ENCODE measurements at places on chromosomes 2 and 18.

DNA sequence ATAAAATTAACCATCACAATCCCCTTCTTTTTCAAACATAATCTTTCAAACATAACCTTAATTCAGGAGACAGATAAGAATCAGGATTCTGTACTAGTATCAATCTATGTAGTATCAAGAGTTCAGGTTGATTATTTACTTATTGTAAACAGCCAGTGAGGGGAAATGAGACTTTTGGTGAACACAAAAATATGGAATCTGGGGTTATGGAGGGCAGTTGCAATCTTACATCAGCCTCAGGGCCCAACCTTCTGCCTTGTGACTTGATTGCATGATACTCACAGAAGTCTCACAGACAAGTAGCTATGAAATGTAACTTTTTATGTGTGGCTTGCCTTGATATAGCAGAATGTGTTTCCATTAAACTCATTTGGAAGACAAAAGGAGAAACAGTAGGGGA is 262.7 kb upstream of the THSD7B start:
- H3K27me3 ChIP-seq, result no peaks in the 10 kb centered on the region
- no peak overlapping the region for H3K4me3 ChIP-seq
- no peak overlapping the region for H3K27ac ChIP-seq

DNA sequence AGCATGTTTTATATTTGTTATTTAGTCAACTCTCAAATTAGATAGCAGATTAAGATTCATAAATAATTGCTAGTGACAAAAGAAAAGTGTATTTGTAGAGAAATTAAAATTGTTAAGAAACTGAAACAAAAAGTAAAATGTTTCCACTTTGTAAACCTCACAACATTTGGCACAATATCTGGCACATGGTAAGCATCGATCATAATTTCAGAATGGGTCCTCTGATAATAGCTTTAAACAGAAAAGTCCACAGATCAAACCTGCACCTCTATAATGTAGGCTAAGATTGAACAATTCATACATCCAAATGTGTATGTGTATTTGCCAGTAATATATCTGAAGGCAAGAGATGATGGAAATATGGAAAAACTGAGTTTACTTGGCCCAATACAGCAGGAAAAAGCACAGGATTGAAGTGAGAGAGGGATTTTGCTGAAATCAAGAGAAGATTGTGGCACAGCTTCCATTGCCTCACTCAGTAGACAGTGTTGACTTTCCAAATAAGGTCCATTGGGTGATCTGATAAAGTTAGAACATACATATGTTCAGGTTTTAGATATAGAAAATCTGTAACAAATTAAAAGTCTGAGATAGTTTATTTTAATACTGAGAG is 39.4 kb downstream of the COBLL1 start:
- DNase-seq, result no peak
- H3K4me3 ChIP-seq, result no peak overlapping the region
- H3K27me3 ChIP-seq, result no peaks in the 10 kb centered on the region
- no peak overlapping the region for H3K27ac ChIP-seq

DNA sequence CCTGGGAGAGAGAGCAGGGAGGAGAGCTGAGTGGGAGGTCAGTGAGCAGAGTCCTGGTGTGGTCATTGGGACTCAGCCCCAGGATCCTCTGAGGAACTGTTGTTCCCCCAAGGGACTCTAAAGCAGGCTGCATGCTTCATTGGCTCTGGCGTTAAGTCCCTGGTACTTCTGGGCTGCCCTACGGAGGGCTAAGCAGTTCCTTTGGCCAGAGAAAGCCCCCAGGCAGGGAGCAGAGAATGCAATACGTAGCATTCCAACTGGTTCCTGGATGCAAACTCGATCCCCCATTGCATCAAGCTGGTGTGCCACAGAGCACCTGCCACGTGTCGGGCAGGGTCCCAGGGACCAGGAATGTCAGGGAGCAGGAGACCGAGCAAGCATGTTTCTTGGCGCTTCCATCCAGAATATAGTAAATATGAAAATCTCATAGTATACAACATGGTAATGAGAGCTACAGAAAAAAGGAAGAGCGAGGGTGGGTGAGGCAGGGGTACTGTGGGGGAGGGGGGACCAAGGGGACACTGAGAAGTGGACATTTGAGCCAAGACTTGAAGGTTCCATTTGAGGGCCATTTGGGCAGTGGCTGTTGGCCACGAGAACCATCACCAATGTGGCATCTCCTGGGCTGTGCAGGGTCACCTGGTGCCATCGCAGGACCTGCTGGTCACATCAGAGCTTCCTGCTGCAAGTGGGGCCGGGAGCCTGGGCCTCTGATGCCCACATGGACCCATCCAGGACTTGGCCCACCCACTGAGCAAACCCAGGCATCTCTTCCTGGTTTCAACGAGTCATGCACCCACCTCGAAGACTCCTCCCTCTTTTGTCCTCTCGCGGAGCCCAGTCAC is 160.4 kb downstream of the ASB1 start:
- DNase-seq, result no peak
- no peak overlapping the region for H3K4me3 ChIP-seq
- no peaks in the 10 kb centered on the region for H3K4me1 ChIP-seq
- H3K36me3 ChIP-seq, result no peaks in the 10 kb centered on the region
- H3K27ac ChIP-seq, result no peak overlapping the region

DNA sequence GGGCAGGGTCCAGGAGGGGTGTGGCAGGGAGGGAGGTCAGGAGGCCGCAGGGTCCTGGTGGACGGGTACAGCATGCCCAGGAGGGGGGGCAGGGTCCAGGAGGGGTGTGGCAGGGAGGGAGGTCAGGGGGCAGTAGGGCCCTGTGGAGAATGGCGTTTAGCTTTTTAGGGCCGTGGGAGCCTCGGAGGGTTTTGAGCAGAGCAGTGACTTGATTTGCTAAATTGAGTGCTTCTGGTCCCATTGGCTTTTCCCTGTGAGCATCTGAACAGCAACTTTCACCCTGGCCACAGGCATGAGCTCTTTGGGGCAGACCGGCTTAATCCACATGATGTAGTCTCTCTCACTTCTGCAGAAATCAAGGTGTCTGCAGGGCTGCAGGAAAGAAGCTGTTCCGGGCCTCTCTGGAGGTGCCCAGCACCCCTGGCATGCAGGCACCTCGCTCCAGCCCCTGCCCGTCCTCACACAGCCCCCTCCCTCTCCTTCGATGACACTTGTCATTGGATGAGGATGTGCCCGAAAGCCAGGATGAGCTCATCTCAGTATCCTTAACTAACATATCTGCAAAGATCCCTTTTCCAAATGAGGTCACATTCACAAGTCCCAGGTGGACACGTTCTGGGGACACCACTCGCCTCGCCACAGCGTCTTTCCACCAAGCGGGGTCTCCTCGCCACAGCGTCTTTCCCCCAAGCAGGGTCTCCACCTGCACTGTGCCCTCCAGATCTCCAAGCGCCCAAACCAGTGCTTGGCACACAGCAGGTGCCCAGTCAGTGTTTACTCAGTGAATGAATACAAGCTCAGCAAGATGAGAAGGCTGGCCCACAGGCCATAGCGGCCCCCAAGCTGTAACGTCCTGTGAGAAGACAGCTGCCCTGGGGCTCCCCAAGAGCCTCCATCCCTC is 94.0 kb downstream of the NDUFA10 start:
- H3K4me1 ChIP-seq, result peaks cover 3% of the 10 kb centered on the region
- no peak overlapping the region for H3K27ac ChIP-seq
- no peaks in the 10 kb centered on the region for H3K27me3 ChIP-seq
- DNase-seq, result no peak
- H3K4me3 ChIP-seq, result no peak overlapping the region

DNA sequence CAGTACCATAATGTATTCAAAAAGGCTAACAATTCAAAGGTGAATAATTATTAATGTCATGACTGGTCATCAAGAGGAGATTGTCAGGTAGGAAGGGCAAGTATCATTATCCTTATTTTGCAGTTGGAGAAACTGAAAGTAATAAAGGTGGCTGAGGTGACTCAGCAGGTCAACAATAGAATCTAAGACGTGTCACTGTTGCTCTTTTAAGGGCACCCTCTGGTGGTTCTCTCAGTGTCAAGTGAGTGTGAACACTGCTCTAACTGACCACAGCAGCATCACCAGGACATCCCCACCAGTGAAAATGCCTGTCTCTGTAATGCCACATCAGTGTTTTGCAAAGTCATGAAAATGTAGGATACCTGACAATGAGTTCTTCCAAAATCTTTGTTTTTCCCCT is 69.7 kb downstream of the DCC start:
- no peaks in the 10 kb centered on the region for H3K36me3 ChIP-seq
- H3K27ac ChIP-seq, result no peak overlapping the region
- no peaks in the 10 kb centered on the region for H3K4me1 ChIP-seq

DNA sequence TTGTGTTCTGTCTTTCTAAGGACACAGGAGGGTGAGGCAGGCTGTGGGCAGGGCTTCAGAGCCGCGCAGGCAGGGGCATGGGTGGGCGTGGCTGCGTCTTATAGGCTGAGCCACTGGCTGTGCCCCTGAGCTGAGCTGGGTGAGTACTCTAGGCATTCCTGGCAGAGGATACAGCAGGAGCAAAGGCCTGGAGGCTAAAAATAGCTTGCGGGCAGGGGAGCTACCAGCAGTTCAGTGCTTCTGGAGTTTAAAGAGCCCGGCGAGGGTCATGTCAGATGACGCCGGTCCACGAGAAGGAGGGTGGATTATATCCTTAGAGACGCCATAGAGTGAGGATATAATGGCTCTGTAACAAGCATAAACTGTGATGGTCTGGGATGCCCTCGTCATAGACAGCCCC is 31.5 kb upstream of the PDIA6 start:
- no peaks in the 10 kb centered on the region for H3K4me1 ChIP-seq
- no peak overlapping the region for H3K4me3 ChIP-seq
- H3K27ac ChIP-seq, result no peak overlapping the region

GRCh38 chr2:233107831-233108300 is 47.7 kb downstream of the INPP5D start:
- no peaks in the 10 kb centered on the region for H3K36me3 ChIP-seq
- no peak for DNase-seq
- no peak overlapping the region for H3K27ac ChIP-seq

- H3K4me3 ChIP-seq, result no peak overlapping the region
- H3K27ac ChIP-seq, result no peak overlapping the region
- H3K4me1 ChIP-seq, result no peaks in the 10 kb centered on the region
- no peaks in the 10 kb centered on the region for H3K27me3 ChIP-seq
Measured at GRCh38 chr2:23092831-23093230, 292.1 kb upstream of the KLHL29 start.

- H3K36me3 ChIP-seq, result no peaks in the 10 kb centered on the region
- DNase-seq, result no peak
- no peaks in the 10 kb centered on the region for H3K4me1 ChIP-seq
- no peak overlapping the region for H3K4me3 ChIP-seq
- H3K27me3 ChIP-seq, result no peaks in the 10 kb centered on the region
- H3K27ac ChIP-seq, result no peak overlapping the region
Measured at GRCh38 chr2:138494265-138494966, 7.2 kb upstream of the SPOPL start.

DNA sequence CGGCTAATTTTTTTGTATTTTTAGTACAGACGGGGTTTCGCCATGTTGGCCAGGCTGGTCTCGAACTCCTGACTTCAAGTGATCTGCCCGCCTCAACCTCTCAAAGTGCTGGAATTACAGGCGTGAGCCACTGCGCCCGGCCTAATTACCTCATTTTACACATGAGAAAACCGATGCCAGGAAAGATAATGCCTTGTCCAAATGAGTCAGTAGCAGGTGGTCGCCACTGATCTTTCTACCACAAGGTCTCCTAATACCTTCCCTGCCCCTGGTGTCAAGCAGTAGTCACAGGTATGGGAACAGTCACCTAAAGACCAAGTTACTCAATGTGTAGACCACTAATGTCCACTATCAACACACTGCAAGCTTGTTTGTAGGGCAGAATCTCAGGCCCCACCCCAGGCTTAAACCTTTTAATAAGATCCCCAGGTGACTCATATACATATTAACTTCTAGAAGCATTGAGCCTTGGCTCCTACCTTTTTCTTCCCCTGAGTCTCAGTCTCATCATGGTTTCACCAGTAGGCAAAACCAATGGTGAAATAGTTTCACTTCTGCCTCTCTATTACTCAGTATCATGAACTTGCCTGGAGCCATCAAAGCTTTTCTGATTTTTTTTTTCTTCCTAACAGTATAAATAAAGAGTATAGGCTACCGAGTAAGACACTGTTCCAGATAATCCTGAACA is 6.9 kb upstream of the EPB41L5 start:
- H3K4me1 ChIP-seq, result no peaks in the 10 kb centered on the region
- no peak overlapping the region for H3K27ac ChIP-seq
- no peaks in the 10 kb centered on the region for H3K36me3 ChIP-seq
- no peak for DNase-seq
- H3K4me3 ChIP-seq, result no peak overlapping the region

GRCh38 chr2:9473308-9473984 is 905 bp upstream of the IAH1 start:
- peaks cover 5% of the 10 kb centered on the region for H3K36me3 ChIP-seq
- no peaks in the 10 kb centered on the region for H3K27me3 ChIP-seq
- peak overlapping the region; percentile 90 for H3K27ac ChIP-seq
- DNase-seq, result no peak
- H3K4me1 ChIP-seq, result peaks cover 39% of the 10 kb centered on the region

DNA sequence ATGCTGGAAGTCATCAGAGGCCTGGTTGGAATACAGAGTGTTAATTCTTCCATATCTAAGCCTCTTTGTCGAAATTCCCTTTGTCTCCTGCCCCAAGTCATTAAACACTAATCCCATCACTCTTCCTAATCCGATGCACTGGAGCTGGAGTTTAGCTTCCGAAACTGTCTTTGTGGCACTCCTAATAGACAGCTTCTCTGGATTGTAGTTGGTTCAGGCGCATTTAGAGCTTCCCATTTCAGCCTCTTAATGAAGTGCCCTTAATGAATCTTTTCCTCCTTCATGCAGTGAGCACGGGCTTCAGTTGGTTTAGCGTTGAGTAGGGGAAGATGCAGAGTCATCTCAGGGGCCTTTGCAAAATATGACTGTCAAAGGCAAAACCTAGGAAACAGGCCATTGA is 72.2 kb upstream of the MEIS1 start:
- H3K36me3 ChIP-seq, result no peaks in the 10 kb centered on the region
- no peaks in the 10 kb centered on the region for H3K27me3 ChIP-seq
- no peak overlapping the region for H3K27ac ChIP-seq
- no peak for DNase-seq
- no peak overlapping the region for H3K4me3 ChIP-seq
- no peaks in the 10 kb centered on the region for H3K4me1 ChIP-seq

GRCh38 chr2:231752061-231752460 is 29.0 kb downstream of the PDE6D start:
- no peak overlapping the region for H3K27ac ChIP-seq
- no peaks in the 10 kb centered on the region for H3K27me3 ChIP-seq
- no peaks in the 10 kb centered on the region for H3K36me3 ChIP-seq
- no peak overlapping the region for H3K4me3 ChIP-seq

GRCh38 chr2:237487496-237487895 is 445 bp downstream of the MLPH start:
- H3K4me3 ChIP-seq, result no peak overlapping the region
- no peaks in the 10 kb centered on the region for H3K36me3 ChIP-seq
- no peak overlapping the region for H3K27ac ChIP-seq

- peaks cover 13% of the 10 kb centered on the region for H3K36me3 ChIP-seq
- peak overlapping the region; percentile 86 for H3K4me3 ChIP-seq
- H3K27me3 ChIP-seq, result no peaks in the 10 kb centered on the region
- peak overlapping the region; percentile 59 for H3K27ac ChIP-seq
Measured at GRCh38 chr2:241686324-241686649, 328 bp downstream of the DTYMK start.

GRCh38 chr2:84243788-84244733 is 215.0 kb downstream of the SUCLG1 start:
- H3K27me3 ChIP-seq, result no peaks in the 10 kb centered on the region
- H3K36me3 ChIP-seq, result no peaks in the 10 kb centered on the region
- H3K27ac ChIP-seq, result no peak overlapping the region
- no peak overlapping the region for H3K4me3 ChIP-seq

- H3K27me3 ChIP-seq, result no peaks in the 10 kb centered on the region
- H3K4me1 ChIP-seq, result no peaks in the 10 kb centered on the region
- no peak overlapping the region for H3K27ac ChIP-seq
- no peaks in the 10 kb centered on the region for H3K36me3 ChIP-seq
- no peak overlapping the region for H3K4me3 ChIP-seq
Measured at GRCh38 chr2:226143091-226143490, 656.5 kb downstream of the IRS1 start.

All from CD8-positive, alpha-beta memory T cell (primary cell).